HL-60 (cell line): ENCODE measurements at places on chromosomes 1 and 21.

GRCh38 chr1:64861611-64862010, 104.7 kb downstream of the JAK1 start:
- DNase-seq = no peak

DNA sequence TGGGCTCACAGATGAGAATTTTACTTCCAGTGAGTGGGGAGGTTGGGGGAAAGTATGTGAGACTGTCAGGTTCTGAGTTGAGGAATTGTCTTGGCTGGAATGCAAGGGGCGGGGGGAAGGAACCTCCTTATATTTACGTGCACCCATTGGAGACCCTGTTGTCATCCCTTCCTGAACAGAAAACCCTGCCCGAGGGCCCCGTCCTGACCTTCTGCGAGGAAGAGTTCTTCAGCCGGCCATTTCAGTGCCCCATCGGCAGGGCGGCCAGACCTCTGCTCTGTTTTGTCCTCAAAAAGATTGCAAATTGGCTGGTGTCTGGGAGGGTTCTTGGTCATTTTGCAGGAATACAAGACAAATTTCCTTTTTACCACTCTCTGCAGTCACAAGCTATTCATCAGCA, 7.1 kb downstream of the KIF26B start:
- DNase-seq = no peak

- peak; percentile 54 for DNase-seq
Measured at GRCh38 chr1:167447521-167448136, 70.7 kb downstream of the CD247 start.

DNA sequence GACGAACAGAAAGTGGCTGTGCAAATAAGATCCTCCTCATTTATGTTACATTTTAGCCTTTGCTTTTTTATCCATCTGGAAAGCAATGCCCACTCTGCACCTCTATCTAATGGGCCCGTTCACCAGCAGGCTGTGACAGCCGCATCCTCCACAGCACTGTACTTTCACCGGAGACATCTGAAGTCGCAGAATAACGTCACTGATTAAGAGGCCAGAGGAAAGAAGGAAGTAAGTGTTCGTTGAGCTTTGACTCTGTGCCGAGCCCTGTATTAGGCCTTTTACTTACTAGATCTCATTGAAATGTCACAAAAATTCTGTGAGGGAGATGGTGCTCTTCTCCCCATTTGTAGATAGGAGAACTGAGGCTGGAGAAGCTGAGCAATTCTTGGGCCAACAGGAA, 62.3 kb downstream of the KAZN start:
- DNase-seq = no peak

- DNase-seq = no peak
Measured at GRCh38 chr1:30036666-30037065, 686.7 kb downstream of the MATN1 start.

GRCh38 chr1:72434070-72434469, 151.7 kb upstream of the NEGR1 start:
- DNase-seq = no peak

DNA sequence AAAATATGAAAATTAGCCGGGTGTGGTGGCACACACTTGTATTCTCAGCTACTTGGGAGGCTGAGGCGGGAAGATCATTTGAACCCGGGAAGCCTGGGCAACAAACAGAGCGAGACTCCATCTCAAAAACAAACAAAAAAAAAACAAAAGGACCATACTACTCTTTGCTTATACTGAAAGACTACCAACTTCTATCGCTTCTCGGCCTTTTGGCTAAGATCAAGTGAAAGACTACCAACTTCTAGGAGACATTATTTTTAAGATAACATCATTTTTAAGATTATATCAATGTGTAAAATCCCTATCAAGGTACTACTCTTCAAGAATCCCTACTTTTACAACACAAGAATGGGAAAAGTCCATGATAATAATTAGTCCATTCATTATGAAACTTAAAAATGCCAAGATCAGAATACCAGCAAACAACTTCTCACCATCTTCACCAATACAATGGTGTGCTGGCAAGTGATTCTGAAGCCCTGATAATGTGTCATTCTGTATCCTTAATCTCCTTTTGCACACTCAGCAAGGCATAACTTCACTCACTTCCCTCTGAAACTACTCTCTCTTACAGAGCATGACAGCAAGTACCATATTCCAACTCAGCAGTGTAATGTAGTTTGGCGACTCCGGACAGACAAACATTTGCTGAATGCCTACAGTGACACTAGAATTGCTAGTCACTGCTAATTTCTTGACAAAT, 1.7 kb downstream of the PTP4A2 start:
- no peak for DNase-seq
